ENCODE measurements at places on chromosomes 12 and 14.

DNA sequence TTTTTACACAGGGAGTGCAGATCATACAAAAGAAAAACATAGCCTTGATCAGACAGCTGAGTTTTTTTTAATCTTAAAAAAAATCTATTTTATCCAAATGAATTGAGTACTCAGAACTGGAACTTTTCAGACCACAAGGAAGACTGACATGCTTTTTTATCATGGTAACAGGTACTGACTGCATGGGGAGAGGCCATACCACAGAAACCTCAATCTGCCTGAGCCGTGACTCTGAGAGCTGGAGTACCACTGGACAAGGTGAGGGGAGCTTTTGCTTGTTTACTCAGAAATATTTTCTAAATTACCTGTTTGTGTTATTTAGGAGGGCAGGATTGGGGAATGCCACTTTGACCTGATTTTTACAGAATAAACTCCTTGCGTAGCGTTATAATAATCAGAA lies 143.9 kb downstream of the ALX1 start:
- no peak for DNase-seq

- no peak for DNase-seq
Measured at GRCh38 chr14:56902385-56902784, 92.1 kb upstream of the OTX2 start.

GRCh38 chr14:37142835-37143401 lies 29.5 kb downstream of the SLC25A21 start:
- DNase-seq = no peak

GRCh38 chr12:122393817-122394216 lies 28.7 kb downstream of the CLIP1 start:
- DNase-seq = no peak

DNA sequence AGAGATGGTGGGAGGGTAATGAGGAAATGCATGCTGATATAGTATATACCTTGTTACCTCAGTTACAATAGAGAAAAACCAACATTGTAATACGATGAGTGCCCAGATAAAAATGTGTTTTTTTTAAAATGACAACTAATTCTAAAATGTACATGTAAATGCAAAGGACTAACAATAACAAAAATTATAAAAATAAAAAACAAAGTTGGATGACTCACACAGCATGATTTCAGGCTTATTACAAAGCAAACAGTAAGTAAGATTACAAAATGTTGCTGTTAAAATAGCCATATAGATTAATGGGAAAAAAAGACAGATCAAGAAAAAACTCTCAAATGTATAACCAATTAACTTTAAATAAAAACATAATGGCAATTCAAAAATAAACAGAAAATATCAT lies 1099.4 kb downstream of the FSCB start:
- no peak for DNase-seq

DNA sequence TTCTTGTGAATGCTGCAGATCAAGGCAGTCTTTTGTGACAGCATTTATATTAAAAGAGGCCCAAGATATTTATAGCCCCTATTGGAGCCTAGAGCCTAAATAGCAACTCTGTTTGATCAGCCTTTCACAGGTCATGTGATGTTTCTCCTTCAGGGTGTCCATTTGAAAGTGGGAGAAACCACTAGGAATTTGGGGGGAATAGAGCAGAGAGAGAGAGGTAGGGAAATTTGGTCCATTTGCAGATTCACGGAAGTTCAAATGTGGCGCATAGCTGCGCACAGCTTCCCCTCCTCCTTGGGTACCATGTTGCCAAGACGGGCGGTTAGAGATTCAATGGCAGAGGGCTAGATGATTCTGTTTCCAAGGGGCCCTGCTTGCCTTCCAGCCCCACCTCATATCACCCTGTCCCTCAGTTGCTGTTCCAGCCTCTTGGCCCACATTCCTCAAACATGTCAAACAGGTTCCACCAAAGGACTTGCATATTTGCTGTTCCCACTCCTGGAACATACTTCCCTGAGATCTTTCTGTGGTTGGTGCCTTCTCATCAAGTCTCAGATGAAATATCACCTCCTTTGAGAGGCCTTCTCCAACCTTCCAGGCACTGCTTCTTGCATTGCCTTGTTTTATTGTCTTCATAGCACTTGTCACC lies 220.8 kb downstream of the CHST11 start:
- DNase-seq = no peak

DNA sequence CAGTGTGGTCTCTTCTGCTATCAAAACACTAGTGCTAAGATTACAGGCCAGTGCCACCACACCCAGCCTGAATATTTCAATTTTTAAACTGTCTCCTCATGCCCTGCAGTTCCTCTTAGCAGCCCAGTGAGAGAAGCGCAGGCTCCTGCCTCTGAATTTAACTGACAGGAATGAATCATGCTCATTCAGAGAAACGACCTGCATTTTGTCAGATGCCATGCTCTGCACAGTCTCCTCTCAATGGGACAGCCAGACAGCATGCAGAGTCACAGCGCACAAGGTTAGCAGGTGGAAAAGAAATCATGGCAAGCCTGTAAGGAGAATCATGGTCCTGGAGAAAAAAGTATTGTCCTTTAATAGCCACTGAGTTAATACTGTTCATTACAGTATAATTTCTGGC lies 691.0 kb upstream of the SEL1L start:
- no peak for DNase-seq

- DNase-seq = no peak
Measured at GRCh38 chr12:132766380-132767085, 4.9 kb upstream of the ANKLE2 start.

GRCh38 chr12:115998119-115998633 lies 279.3 kb downstream of the MED13L start:
- DNase-seq = peak; percentile 24

DNA sequence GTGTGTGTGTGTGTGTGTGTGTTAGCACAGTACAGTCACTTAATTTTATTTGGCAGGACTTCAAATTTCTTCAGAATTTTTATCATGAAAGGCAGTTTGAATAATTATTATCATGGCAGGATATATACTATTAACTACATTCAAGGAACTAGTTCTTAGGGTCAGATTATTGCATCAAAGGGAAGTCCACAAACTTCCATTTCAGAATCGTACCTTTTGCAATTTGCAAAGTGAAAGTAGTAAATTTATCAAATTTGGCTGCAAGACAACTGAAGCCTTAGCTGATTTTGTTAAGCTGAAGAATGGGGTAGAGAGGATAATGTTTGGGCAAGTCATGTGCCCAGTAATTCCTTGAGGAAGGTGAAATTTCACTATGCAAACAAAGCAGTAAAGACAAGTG lies 68.2 kb downstream of the PLEKHG7 start:
- DNase-seq = no peak

- DNase-seq = no peak
Measured at GRCh38 chr12:49762468-49762847, 21.1 kb downstream of the TMBIM6 start.

DNA sequence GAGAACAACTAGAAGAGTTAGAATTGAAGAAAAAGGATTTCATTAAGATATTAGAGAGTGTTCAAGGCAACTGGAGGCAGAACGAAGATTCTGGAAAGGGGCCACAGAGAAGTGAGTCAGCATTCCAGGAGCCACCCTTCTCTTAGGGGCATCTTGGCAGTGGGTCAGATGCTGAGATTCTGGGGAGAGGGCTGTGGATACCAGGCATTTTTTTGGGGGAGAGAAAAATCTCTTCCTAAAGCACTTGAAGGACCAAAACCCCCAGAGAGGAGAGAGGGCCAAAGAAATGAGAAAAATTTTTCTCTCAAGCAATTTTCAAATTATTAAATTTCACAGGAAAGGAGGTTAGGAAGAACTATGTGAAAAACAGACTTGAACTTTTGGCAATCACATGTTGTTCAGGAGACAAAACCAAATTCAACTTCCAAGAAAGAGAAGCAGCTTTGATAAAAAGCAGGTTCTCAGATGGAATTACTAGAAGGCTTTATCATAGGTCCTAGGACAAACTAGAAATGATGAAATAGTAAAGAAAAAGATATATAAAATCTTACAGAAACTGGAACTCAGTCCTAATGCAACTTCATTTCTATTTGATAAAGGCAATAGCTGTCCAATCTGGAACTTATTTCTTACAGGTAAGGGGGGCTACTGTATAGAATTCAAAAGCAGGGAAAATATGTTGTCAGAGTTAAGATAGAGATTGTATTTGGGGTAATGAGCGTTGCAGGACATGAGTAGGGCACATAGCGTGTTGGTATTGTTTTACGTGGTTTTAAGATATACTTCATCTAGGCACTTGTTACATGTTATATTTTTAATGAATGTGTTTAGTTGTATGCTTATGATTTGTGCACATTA lies 1.1 kb upstream of the CLEC2D start:
- no peak for DNase-seq

- DNase-seq = no peak
Measured at GRCh38 chr12:89135976-89136634, 216.2 kb downstream of the DUSP6 start.

DNA sequence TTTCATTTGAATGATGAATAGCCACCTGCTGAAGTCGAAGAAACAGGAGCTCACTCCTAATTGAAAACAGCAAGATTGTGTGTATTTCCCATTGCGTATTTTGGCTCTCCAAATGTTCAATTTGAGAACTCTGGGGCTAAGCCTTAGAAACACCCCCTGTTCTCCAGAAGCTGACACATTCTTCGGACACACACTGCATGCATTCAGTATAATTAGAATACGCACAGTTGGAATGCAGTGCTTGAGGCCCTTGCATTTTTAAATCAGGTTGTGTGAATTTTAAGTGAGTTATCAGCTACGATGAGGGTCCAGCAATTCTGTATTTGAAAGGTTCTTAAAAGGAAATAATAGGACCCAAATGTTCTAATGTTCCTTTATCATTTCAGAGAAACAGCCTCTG lies 103.8 kb downstream of the PRKD1 start:
- no peak for DNase-seq

DNA sequence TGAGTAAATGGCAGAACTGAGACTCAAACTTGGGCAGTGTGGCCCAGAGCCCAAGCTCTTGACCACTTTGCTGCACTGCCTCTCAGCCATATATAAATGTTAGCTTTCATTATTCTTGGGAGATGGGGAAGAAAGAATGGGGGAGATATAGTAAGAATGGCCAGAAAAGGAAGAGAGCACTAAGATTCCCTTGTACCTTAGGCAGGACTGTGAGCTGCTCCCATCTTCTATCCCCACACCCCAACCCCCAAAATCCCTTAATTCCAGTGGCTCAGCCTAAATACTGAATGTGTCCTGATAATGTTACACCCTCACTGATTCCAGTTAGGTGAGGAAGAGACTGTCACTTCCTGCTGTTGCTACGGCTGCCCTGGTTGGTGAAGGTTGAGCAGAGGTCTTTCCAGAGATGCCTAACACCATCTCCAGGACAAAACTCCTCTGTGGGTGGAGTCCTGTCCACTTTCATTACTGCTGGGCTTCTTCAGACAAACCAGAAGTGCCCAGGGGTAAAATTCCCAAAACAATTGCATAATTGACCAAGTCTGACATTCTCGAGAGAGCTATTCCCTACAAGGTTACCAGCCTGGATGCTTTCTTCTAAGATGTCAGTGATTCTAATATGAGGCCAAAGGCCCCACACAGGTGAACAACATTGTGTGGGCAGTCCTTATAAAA lies 51.8 kb downstream of the GNG2 start:
- no peak for DNase-seq

GRCh38 chr12:65391711-65392110 lies 113.2 kb downstream of the MSRB3 start:
- no peak for DNase-seq

- DNase-seq = no peak
Measured at GRCh38 chr14:99943620-99944019, 121.6 kb upstream of the EVL start.

GRCh38 chr12:80151131-80151530 lies 51.8 kb downstream of the OTOGL start:
- DNase-seq = no peak

- no peak for DNase-seq
Measured at GRCh38 chr12:111645433-111645832, 40.3 kb downstream of the BRAP start.

DNA sequence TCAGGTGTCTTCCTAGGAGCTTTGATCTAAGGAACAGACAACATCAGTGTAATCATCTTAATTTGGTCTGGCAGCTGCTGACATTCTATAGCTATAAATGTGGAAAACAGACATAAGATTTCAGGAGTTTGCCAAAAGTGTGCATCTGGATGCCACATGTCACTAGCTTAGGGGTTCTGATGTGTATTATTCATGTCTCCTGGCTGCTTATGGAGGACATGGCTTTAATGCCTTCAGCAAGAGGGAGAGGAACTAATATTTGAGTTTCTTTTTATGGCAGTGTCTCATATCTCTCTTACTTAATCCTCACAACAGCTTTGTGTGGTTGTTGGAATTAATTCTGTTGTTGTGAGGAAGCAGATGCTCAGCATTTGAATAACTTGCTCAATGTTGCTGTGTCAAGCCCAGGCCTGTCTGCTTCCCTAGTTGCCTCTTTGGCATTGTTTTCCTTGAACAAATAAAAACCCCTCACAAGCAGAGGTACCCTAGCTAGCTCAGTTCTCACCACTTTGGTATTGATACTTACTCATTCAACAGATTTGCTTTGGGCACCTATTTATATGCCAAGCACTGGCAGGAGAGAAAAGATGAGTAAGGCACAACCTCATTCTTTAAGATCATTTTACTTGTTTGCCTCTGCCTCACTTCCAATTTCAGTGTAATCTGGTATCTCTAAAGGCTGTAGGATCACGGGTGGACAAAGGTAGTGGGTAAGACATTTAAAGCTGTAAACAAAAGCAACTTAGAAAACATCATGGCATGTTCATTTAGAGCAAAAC lies 39.8 kb upstream of the EID3 start:
- DNase-seq = no peak

DNA sequence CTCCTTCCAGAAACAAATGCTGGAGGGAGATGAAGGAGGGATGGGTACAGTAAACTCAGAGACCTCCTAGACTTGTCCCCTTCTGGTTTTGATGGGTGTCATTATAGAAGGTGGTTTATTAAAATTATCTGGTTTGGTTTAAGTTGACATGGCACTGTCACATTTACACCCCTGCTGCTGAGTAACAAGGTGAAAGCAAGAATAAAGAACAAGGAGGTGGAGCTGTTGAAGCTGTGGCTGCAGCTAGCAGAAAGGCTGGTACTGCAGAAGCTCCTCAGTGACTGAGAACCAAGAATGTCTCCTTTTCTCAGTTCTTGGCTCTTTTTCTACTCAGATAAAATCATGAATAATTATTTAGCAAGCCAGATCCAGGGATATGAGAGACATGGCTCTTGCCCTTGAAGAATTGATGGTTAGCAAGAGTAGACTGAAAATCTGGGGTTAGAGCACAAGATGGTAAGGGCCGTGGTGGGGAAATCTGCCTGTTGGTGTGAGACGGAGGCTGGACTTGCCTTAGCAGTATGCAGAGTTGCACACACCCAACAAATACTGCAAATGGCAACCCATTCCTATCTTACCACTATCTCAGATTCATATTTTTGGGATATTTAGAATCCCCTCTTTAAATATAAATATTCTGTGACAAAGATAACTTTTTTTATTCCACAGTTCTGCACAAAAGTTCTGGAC lies at the start of gene GZMH:
Gene GZMH, minus strand, starts transcription at position 31 of the 690 bp plus-strand sequence. CDS start 72 bp downstream, outside the sequence.
- no peak for DNase-seq

GRCh38 chr14:33062881-33063280 lies 124.2 kb downstream of the NPAS3 start:
- no peak for DNase-seq
